ENCODE measurements at places on chromosomes 5 and 9. TPM values are rescaled to one million over a fixed set of nuclear protein-coding genes. Genes with fewer than 3 reads are reported as not detected.

Gene SHC3
- total RNA-seq, result 4.1 TPM

Gene TLX3
- total RNA-seq, result not detected

Gene TRAF1
- 3.9 TPM for total RNA-seq

Gene PDE4D
- total RNA-seq, result 16.1 TPM

Gene BTNL9
- not detected for total RNA-seq

Gene LCN10
- not detected for total RNA-seq

Gene ANKRD18A
- not detected for total RNA-seq

Gene ACOT12
- total RNA-seq, result not detected

Gene SPINK1
- total RNA-seq, result not detected

Gene PCSK5
- total RNA-seq, result 1.2 TPM

Gene AJM1
- not detected for total RNA-seq

Gene CD14
- 0.18 TPM for total RNA-seq

Gene KCNV2
- total RNA-seq, result not detected

Gene WDR38
- total RNA-seq, result not detected

Gene PCDHA7
- not detected for total RNA-seq

Gene ERMP1
- total RNA-seq, result 24.3 TPM

Gene PTCH1
- 3.2 TPM for total RNA-seq

Gene MTX3
- total RNA-seq, result 8.1 TPM

Gene RAB3C
- not detected for total RNA-seq

Gene ORM1
- total RNA-seq, result not detected

Gene TOMM5
- 163 TPM for total RNA-seq

Gene TDRD7
- 4.9 TPM for total RNA-seq

Gene LPAR1
- 103 TPM for total RNA-seq

Gene GLRA1
- not detected for total RNA-seq

Gene ITK
- not detected for total RNA-seq

Gene TPM2
- total RNA-seq, result 1,252 TPM

Gene TAS2R1
- total RNA-seq, result not detected

Gene FAM151B
- total RNA-seq, result 2.9 TPM

Gene NRARP
- total RNA-seq, result not detected

Gene IL33
- total RNA-seq, result 29.1 TPM

Gene ENHO
- not detected for total RNA-seq

Gene OR2K2
- not detected for total RNA-seq

Gene SH2D3C
- not detected for total RNA-seq

Gene PCDHGA5
- 0.29 TPM for total RNA-seq

Gene TAF11L10
- not detected for total RNA-seq

Gene CCDC192
- not detected for total RNA-seq

Gene NCBP1
- total RNA-seq, result 28.0 TPM

Gene PCDHGC4
- 0.58 TPM for total RNA-seq

Gene ECPAS
- total RNA-seq, result 57.1 TPM

Gene PCDHGA11
- total RNA-seq, result 8.4 TPM

Gene ITGA2
- total RNA-seq, result 19.0 TPM

Gene ABLIM3
- 47.0 TPM for total RNA-seq

Gene SPINK14
- total RNA-seq, result not detected

Gene OR1J2
- not detected for total RNA-seq

Gene SLC34A3
- not detected for total RNA-seq

Gene FCN2
- not detected for total RNA-seq

Gene PCDHGC5
- total RNA-seq, result 1.2 TPM

Gene MEF2C
- total RNA-seq, result 2.6 TPM

Gene TAF9
- total RNA-seq, result 97.7 TPM

Gene DNAH5
- total RNA-seq, result 1.2 TPM

Gene SLC46A2
- total RNA-seq, result not detected

Gene WDR31
- 2.1 TPM for total RNA-seq

Gene ENC1
- total RNA-seq, result 11.5 TPM

Gene CNTFR
- total RNA-seq, result 0.86 TPM

Gene PFN3
- not detected for total RNA-seq

Gene MAP1B
- 70.0 TPM for total RNA-seq

Gene SMIM33
- total RNA-seq, result not detected
